Omental fat pad (tissue), 4 donors: ENCODE measurements at places on chromosomes 6 and 20.

DNA sequence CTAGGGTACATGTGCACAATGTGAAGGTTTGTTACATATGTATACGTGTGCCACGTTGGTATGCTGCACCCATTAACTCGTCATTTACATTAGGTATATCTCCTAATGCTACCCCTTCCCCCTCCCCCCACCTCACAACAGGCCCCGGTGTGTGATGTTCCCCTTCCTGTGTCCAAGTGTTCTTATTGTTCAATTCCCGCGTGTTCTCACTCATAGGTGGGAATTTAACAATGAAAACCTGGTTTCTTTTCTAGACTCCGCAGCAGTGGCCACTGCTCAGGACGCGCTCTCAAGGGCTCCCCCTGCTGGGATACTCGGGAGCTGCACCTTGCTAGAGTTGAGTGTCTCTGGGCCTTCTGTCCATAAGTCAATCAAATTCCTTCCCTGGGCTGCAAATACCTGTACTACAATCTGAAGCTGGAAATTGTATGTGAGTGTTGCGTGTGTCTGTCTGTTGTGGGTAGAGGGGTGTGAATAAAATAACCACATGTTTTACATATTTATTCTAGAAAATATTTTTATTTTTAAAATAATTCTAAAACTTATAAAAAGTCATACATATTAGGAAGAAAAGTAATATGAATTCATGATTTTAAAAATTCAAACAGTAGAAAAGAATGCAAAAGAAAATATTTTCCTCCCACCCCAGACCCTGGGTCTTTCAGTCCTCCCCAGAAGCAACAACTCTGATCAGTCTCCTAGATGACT is 8.2 kb upstream of the CEP250 start:
- DNase-seq: peak; percentile 96

- no peak for DNase-seq
These were observed 115.2 kb downstream of the CEBPB start for GRCh38 chr20:50305636-50306477.

DNA sequence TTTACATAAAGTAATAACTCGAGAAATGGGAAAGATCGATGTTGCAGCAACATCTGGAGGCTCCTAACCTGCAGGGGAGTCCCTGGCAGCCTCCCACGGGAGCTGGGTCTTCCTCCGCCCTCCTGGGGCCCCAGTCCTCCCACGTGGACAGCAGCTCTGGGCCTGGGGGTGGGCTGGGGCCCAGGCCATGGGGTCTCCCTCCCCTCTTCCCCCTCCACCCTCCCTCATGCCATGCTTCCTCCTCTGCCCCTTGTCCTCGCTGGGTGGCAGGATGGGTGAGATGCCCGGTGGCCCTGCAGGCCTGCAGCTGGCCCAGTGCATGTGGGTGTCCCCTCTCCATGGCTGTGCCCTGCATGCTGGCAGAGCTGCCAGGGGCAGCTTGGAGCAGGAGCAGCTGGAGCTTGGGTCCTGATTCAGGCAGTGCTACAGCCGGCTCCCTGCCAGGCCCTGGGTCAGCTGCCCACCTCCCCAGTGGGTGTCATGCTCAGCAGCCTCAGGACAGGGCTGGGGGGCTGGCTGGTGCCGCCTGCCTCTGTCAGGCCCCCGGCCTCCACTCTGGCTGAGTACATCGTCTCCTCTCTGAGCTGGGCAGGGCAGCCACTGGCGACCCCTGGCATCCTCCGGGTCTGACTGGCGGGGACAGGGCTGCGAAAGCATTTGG is 48.9 kb upstream of the BHLHE23 start:
- DNase-seq: no peak

DNA sequence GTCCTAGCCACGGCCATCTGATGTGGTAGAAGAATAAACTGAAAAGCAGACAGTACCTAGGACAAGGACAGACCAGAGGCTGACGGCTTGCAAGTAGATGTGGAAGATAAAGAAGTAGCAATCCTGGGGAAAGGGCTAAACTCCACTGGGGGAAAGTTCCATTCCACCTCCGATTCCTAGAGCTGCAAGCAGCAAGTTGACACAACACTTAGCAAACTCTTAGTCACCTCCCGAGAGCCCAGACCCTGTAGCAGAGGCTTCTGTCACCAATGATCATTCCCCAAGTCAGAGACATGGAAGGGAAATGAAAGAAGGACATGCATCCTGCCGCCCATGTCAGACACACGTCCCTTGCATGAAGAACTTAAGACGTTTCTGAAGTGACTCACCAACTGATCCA is 99.2 kb upstream of the RPS6KA2 start:
- no peak for DNase-seq

- DNase-seq: no peak
These were observed 30.3 kb downstream of the TBPL1 start for GRCh38 chr6:133983099-133983939.

- no peak for DNase-seq
These were observed 19.5 kb downstream of the OR2B2 start for GRCh38 chr6:27892649-27893058.

- no peak for DNase-seq
These were observed 4.3 kb downstream of the EEF1A2 start for GRCh38 chr20:63494420-63495166.

DNA sequence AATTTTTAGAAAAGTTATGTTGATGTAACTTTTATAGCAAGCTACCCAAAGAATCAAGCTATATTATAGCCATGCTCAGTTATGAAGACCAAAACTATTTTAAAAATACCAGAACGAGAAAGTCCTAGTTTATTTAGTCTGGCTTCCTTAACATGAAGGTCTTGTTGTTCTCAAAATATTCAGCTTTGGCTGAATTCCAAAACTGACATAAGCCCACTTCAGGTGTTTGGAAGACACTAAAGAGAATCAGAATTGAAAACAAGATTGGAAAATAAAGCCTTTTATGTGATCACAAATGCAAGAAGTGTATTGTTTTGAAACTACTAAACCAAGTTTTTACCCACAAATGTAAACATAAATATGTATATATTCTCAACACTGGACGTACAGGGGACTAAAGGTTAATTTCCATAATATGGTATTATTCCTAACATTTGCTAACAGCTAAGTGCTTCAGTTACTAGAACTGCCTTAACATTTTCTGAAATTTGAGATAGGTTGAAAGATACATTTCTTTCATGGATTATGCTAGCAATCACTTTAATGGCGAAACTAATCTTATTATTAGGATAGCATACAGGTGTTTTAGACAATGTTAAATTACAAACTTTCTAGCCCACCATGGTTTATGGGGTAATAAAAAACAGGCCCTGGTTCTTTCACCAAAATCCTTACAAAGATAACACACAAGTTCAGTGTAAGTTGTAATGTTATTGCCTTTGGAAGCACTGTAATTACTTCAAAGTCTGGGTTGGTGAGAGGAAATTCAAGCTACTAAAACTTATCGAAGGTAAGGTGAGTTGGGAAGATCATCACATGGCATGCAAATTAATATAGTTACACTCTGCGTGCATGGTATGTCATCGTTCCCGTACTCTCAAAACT is 1.6 kb downstream of the MAP3K5 start:
- DNase-seq: no peak

DNA sequence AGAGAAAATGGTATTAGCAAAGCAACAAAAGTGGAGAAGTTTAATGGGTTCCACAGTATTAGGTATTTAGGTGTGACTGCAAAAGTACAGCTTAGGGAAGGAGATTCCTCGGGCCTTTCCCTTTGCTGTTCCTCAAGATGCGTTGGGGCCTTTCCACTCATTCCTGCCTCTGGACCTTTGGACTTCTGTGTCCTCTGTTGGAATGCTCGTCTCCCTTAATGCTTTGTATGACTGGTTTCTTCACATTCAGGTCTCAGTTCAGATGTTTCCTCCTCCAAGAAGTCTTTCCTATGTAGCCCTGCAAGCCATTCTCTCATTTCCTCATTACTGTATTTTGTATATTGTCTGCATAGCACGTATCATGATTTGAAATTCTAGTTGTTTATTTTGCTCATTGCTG is 39.6 kb downstream of the CTNNBL1 start:
- no peak for DNase-seq

GRCh38 chr20:39638731-39639130 is 676.6 kb downstream of the DHX35 start:
- no peak for DNase-seq

- no peak for DNase-seq
These were observed 183.5 kb downstream of the SASH1 start for GRCh38 chr6:148526145-148526544.

DNA sequence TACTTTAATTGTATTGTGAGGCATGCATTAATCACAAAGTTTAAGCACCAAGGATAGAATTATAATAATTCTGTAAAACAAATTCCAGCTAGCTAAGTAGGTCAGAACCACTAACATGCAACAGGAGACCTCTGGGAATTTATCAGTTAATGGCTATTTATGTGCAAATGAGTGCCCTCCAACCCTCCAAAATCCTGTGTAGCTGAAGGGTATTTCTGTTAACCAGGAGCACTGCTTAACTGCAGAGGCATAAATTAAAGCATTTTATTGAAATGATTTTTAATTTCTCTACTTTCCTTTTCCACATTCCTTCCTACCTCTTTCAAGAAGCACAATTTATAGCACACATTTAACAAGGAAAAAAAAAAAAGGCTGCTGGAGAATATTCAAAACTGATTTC is 77.0 kb downstream of the MMS22L start:
- no peak for DNase-seq

DNA sequence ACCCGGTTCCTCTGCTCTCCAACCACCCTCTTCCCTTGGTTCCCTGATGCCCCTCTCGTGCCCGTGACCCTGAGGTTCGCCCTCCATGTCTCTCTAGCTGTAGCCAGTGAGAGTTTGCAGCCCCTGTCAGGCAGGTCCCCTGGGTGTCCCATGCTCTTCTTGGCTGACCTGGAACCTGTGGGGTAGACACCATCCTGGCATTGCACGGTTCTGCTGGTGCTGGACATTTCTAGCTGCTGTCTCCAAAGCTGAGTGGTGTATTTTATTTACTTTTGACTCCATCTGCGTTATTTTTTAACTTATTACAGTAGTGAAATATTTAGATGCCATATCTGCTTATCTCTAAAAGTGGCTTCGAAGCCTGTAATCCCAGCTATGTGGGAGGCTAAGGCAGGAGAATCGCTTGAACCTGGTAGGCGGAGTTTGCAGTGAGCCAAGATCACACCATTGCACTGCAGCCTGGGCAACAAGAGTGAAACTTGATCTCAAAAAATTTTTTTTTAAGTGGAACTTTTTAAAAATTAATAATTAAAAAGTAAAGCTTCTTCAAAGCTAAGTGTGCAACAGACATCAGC is 12.5 kb downstream of the ENTPD6 start:
- DNase-seq: no peak

GRCh38 chr6:117298941-117299340 is 33.6 kb downstream of the VGLL2 start:
- no peak for DNase-seq

- DNase-seq: no peak
These were observed 87.4 kb downstream of the GJA1 start for GRCh38 chr6:121522771-121523386.

- no peak for DNase-seq
These were observed 191.6 kb downstream of the ADAT2 start for GRCh38 chr6:143258945-143259344.

GRCh38 chr6:113122060-113122459 is 735.1 kb upstream of the MARCKS start:
- no peak for DNase-seq

GRCh38 chr6:124955108-124955856 is 7.0 kb upstream of the RNF217 start:
- no peak for DNase-seq

GRCh38 chr6:154649721-154650120 is 83.5 kb upstream of the SCAF8 start:
- DNase-seq: no peak

DNA sequence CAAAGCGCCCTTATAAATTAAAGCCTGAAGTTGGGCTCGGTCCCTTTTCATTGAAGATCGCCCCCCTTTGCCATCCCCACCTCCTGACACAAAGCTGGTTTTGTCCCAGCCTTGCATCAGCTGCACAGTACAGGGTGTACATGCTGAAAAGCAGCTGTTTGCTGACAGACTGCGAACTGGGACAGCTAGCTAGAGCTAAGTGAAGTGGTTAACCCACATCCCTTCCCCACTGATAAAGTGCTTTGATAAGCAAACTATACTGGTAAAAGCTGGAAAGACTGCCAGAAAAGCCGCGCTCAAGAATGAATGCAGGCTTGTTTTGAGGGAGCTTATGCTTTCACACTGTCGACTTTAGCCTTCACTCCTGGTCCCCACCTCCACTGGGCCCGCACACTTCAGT is 207.3 kb downstream of the GMDS start:
- DNase-seq: no peak

GRCh38 chr6:20931093-20931492 is 396.8 kb downstream of the CDKAL1 start:
- no peak for DNase-seq

DNA sequence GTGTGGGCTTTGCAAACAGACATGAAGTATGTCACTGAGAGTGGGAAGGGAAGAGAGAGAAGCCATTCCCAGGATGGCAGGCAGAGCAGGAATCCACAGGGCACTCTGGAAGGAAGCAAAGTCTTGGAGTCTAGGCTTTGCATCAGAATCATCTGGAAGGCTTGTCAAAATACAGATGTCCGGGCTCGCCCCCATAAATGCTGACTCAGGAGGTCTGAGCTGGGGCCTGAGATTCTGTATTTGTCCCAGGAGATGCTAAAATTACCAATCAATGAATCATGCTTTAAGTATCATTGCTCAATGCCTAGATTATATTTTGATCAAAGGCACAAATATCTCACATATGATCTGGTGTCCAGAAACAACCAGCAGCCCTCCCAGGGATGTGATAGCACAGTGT is 46.3 kb upstream of the PTPRT start:
- DNase-seq: no peak

GRCh38 chr6:34522761-34523160 is 33.4 kb downstream of the SPDEF start:
- no peak for DNase-seq

DNA sequence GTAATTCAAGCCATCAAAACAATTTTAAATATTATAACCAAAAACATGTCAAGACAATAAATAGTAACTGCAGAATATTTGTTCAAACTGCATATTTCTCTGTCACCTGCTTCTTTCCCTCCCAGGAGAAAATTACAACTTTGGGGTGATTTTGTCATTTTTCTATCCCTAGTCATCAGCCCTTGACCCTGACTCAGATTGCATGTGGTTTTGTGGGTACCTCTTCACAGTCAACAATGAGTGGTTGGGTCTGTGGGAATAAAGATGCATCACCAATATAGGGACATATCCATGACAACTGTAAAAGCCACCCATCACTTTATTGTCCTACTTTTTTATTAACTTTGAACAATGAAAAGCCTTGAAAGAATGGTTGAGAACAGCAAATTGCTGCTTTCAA is 7.3 kb downstream of the COL10A1 start:
- no peak for DNase-seq

GRCh38 chr6:21079468-21080048 is 514.0 kb upstream of the SOX4 start:
- DNase-seq: no peak

- no peak for DNase-seq
These were observed 67.6 kb downstream of the CD2AP start for GRCh38 chr6:47545223-47545622.

GRCh38 chr20:53296025-53296424 is 297.6 kb downstream of the ZNF217 start:
- DNase-seq: no peak

GRCh38 chr6:76837564-76837963 is 625.7 kb downstream of the HTR1B start:
- DNase-seq: no peak
